Stomach (tissue), 19 donors: ENCODE measurements at places on chromosomes 2 and 18. TPM values are rescaled to one million over a fixed set of nuclear protein-coding genes. Genes with fewer than 3 reads are reported as not detected.

DNA sequence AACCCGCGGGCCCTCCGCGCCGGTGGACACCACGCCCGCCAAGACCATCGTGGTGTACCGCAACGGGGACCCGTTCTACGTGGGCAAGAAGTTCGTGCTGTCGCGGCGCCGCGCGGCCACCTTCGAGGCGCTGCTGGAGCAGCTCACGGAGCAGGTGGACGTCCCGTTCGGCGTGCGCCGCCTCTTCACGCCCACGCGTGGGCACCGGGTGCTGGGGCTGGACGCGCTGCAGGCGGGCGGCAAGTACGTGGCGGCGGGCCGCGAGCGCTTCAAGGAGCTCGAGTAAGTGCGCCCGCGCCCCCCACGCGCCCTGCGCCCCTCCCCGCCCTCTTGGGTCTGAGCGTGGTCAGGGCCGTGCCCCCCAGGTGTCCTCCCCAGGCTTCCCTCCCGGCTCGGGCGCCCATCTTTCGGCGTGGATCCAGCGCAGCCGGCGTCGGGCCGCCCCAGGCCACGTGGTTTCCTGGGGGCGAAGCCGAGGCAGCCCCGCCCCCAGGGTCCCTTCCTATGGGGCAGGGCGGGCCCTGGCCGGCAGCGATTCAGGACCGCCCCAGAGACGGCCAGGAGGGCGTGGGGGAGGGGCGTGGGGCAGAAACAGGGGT lies 481 bp downstream of the DCDC2C start:
- H3K4me1 ChIP-seq: peaks cover 16% of the 10 kb centered on the region
- no peaks in the 10 kb centered on the region for H3K36me3 ChIP-seq
- peaks cover 20% of the 10 kb centered on the region for H3K27me3 ChIP-seq
- no peak for DNase-seq

GRCh38 chr2:139684286-139684860 lies 904.2 kb upstream of the NXPH2 start:
- H3K4me3 ChIP-seq: no peak overlapping the region
- H3K4me1 ChIP-seq: no peaks in the 10 kb centered on the region
- no peak for DNase-seq

DNA sequence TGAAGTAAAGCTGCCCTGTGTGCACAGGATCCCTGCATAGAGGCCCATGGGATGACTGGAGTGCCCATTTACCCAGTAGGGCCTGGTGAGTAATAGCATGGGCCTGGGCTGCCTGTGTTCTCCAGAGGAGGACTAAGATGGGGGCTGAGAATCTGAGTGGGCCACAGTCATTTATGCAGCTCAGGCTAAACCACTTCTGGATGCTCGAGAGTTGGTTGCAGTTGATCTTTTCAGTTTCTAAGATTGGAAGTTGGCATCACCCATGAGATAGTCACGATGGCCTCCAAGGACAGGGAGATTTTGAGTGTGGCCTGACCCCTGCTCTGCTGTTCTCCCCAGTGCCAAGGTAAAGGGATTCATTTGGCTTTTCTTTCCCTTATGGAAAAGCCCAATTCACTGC lies 179.1 kb upstream of the SPRED2 start:
- H3K27me3 ChIP-seq: no peaks in the 10 kb centered on the region
- no peaks in the 10 kb centered on the region for H3K36me3 ChIP-seq
- H3K4me3 ChIP-seq: no peak overlapping the region
- no peaks in the 10 kb centered on the region for H3K4me1 ChIP-seq
- no peak overlapping the region for H3K27ac ChIP-seq

DNA sequence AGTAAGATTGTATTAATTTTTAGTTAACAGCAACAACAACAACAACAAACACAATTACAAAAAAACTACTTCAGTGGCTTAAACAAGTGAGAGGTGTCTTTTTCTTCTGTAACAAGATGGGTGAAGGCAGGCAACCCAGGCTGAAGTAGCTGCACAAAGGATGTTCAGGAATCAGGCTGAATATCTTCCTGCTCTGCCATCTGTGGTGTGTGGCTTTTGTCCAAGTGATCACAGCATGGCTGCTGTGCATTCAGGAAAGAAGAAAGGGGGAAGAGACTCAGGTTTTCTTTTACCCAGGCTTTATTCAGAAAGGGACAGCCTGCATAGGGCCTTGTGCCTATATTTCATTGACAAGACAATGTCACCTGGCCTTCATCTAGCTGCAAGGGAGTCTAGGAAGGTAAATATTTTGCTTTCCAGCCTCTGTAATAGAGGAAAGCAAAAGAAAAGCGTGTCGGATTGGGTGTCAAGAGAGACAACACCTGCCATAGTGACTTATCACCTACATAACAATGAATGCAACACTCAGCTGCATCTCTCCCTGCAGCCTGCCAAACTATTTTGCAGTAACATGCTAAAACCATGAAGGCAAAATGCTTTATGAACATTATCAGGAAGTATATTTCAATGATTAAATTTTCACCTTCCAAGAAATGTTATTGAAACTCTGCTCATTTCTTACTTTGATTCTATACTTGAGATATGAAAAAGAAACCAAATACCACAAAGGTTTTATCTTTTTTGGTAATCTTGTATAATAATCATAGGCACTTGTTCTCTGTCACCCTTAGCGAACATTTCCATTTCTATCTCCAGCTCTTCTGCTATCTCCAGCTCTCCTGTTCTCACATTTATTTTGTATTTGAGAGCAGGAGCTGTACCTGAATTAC lies 14.6 kb downstream of the G6PC2 start:
- no peak overlapping the region for H3K27ac ChIP-seq
- no peaks in the 10 kb centered on the region for H3K36me3 ChIP-seq
- DNase-seq: no peak
- H3K4me3 ChIP-seq: no peak overlapping the region
- peaks cover 5% of the 10 kb centered on the region for H3K4me1 ChIP-seq

DNA sequence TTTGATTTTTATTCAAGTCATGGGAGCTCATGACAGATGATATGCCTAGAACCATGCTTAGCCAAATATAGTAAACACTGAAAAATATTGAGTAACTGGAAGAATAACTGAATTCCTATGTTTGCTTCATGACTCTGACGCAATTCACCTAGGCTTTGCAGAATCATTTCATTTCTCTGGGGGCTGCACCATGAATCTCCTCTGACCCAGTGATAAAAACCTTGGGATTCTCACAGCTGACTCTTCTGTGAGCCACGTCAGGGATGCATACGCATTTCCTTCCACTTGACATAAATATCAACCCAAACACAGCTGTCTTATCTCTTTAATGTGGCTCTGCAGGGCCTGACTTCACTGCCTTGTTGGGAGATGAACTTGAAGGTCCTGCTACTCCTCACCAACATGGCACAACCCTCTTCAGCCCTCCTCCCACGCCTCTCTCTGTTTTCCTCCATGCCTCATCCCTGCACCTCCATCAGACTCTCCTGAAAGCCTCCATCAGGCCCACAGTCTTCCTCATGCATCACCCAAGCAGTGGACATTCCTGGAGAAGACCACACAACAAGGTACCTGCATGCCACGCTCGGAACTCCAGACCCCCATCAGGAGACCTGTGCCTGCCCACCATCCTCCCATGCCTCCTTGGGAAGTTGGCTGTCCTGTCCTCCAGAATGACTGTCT lies 29.8 kb downstream of the COL6A3 start:
- H3K4me3 ChIP-seq: no peak overlapping the region
- peaks cover 39% of the 10 kb centered on the region for H3K36me3 ChIP-seq
- H3K27me3 ChIP-seq: no peaks in the 10 kb centered on the region
- peak overlapping the region; percentile 33 for H3K27ac ChIP-seq
- DNase-seq: no peak

DNA sequence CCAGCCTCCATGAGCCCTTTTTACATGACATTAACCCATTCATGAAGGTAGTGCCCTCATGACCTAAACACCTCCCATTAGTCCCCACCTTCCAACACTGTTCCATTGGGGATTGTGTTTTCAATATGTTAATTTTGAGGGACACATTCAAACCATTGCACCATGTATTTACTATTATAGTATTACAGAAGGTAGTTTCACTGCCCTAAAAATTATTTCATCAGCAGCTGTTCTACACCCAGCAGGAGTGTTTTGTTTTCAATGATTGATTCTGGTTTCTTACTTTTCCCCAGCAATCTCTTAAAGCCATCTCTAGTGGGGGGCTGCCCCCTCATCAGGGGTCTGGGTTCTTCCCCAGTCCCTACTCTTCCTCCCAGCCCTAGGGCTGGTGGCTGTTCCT lies 71.9 kb downstream of the CERS6 start:
- H3K36me3 ChIP-seq: no peaks in the 10 kb centered on the region
- DNase-seq: no peak
- no peaks in the 10 kb centered on the region for H3K27me3 ChIP-seq
- peaks cover 27% of the 10 kb centered on the region for H3K4me1 ChIP-seq
- no peak overlapping the region for H3K27ac ChIP-seq

GRCh38 chr2:234240917-234241316 lies 190.4 kb downstream of the SPP2 start:
- no peaks in the 10 kb centered on the region for H3K36me3 ChIP-seq
- DNase-seq: no peak
- no peaks in the 10 kb centered on the region for H3K27me3 ChIP-seq
- H3K27ac ChIP-seq: no peak overlapping the region
- no peak overlapping the region for H3K4me3 ChIP-seq

GRCh38 chr18:48569139-48569914 lies 30.5 kb downstream of the CTIF start:
- H3K36me3 ChIP-seq: no peaks in the 10 kb centered on the region
- H3K4me1 ChIP-seq: no peaks in the 10 kb centered on the region
- H3K27ac ChIP-seq: no peak overlapping the region
- DNase-seq: no peak
- H3K27me3 ChIP-seq: no peaks in the 10 kb centered on the region
- no peak overlapping the region for H3K4me3 ChIP-seq

GRCh38 chr2:239616729-239617128 lies 215.9 kb upstream of the HDAC4 start:
- H3K4me3 ChIP-seq: no peak overlapping the region
- H3K27ac ChIP-seq: no peak overlapping the region
- no peaks in the 10 kb centered on the region for H3K4me1 ChIP-seq
- no peaks in the 10 kb centered on the region for H3K36me3 ChIP-seq
- no peaks in the 10 kb centered on the region for H3K27me3 ChIP-seq

DNA sequence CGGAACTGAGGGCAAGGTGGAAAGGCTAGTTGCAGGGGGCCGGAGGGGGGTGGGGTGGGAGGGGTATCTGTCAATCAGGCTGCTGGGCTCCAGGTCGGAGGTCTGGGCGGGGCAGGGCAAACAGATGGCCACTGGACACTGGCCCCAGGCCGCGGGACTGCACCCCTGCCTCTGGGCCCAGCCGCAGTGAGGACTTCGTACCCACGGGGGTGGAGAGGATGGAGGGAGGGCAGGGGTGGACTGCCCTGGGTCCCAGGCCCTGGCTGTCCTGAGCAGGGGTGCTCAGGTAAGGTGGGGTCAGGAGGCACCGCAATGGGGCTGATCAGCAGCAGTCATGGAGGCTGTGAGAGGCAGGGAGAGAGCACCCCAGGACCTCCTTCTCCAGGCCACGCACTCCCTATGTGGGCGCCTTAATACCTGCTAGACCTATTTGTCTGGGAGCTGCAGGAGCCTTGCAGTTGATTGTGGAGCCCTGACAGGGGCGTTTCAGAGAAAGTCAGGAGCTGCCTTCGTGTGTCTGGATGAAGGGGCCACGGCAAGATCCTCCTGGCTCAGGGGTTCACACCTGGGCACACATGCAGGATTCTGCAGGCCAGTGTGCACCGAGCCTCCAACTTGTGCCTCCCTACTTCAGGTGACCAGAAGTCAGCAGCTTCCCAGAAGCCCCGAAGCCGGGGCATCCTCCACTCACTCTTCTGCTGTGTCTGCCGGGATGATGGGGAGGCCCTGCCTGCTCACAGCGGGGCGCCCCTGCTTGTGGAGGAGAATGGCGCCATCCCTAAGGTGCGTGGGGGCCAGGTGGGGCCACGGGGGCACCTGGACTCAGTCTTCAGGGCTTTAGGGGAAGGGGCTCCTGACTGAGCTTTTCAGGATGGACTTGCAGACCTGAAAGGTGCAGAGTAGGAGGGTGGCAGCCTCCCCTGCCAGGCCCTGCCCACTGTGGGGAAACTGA lies 1.5 kb downstream of the CTDSP1 start:
- no peaks in the 10 kb centered on the region for H3K27me3 ChIP-seq
- peak; percentile 67 for DNase-seq
- peaks cover 41% of the 10 kb centered on the region for H3K36me3 ChIP-seq
- peak overlapping the region; percentile 94 for H3K4me3 ChIP-seq

DNA sequence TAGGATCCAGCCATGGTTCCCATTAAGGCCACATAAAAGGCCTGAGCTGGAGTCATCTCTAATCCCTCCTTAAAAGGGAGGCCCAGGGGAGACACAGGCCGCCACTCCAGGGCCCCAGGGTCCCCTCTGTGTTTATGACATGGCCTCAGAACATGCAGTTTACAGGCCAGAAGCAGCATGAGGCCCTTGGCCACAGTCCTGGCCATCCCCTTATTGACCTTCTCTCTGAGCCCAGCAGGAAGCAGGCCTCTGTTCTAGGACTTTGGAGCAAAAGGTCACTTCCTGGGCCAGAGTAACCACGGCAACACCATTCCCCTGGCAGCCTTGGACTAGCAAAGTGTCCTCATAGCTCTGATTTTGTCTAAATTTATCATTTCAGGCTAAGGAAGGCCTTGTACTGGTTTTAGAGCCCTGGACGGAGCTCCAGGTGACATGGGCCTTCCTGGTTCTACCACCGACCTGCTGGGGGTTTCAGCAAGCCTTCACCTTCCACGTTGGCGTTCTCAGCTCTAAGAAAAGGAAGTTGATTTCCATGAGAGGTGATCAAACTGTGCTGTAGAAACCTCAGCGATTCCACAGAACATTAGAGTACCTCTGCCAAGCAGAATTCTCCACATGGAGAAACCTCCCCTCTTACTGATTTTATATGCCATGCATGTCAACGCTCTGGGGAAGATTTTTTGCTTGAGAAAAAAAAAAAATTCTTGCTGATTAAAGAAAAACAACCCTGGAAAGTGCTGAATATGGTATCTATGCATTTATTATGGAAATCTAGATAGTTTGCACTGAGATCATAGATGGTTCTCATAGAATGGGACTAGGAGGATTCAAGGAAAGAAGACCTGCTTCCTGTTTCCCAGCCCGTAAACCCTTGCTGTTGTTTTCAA lies 53.7 kb downstream of the HS1BP3 start:
- no peaks in the 10 kb centered on the region for H3K36me3 ChIP-seq
- peak overlapping the region; percentile 68 for H3K27ac ChIP-seq
- H3K27me3 ChIP-seq: no peaks in the 10 kb centered on the region
- no peak overlapping the region for H3K4me3 ChIP-seq

DNA sequence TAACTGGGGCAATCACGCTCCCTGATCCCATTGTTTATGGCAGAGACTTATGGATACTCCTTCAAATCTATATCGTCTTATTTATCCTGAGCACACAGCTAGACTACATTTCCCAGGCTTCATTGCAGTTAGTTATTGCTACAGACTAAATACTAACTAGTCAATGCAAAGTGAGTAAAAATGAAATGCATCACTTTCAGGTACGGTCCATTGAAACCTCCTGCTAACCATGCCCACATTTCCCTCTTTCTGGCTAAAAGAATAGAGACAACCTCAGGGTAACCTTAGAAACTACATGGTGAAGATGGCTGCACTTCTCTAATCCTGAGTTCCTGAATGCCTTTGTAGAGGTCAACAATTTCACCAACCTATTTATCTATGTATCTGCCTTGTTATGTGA lies 437.4 kb downstream of the EPHA4 start:
- H3K4me3 ChIP-seq: no peak overlapping the region
- H3K27me3 ChIP-seq: no peaks in the 10 kb centered on the region
- H3K27ac ChIP-seq: no peak overlapping the region
- DNase-seq: no peak
- no peaks in the 10 kb centered on the region for H3K36me3 ChIP-seq
- H3K4me1 ChIP-seq: no peaks in the 10 kb centered on the region

Gene POTEI
- 0.55 TPM for total RNA-seq

Gene LCT
- not detected for total RNA-seq

Gene ERBB4
- total RNA-seq: not detected

Gene NOSTRIN
- total RNA-seq: 46.4 TPM

Gene SH2D6
- 13.4 TPM for total RNA-seq

Gene FSHR
- total RNA-seq: not detected
